Activated T-helper 1 cell treated with anti-CD3 and anti-CD28 coated beads, Interleukin-12 subunit alpha, Interleukin-12 subunit beta, Interleukin-2, Interleukin-4 antibody, amounts not matched to agents 30 ng/mL and 10 ng/mL and 1 ng/mL, durations not matched to agents 14 hours and 24 hours and 36 hours (primary cell): ENCODE measurements at places on chromosomes 11 and 22. TPM values are rescaled to one million over a fixed set of nuclear protein-coding genes. Genes with fewer than 3 reads are reported as not detected.
A peak's percentile ranks its signal among the peaks of the same experiment; 100 is the strongest.

POU2AF3 gene
- total RNA-seq = 0.21 and 0.39 TPM in 2 replicates

C11orf97 gene
- not detected in 2 replicates for total RNA-seq

PTPMT1 gene
- total RNA-seq = 57.5 and 60.6 TPM in 2 replicates

OR4A16 gene
- total RNA-seq = not detected in 2 replicates

AAMDC gene
- total RNA-seq = 1.5 and 2.4 TPM in 2 replicates

OR8A1 gene
- not detected in 2 replicates for total RNA-seq

PARVG gene
- total RNA-seq = 50.6 and 52.8 TPM in 2 replicates

PATE2 gene
- total RNA-seq = 0.29 and 0.34 TPM in 2 replicates

SLC22A12 gene
- not detected in 2 replicates for total RNA-seq

GRCh38 chr11:6925636-6926207 is 504 bp upstream of the ZNF215 start:
- peak overlapping the region; percentile 46 for H3K27ac ChIP-seq
- H3K4me3 ChIP-seq = peak overlapping the region; percentile 86
- DNase-seq = no peak
- peaks cover 23% of the 10 kb centered on the region for H3K4me1 ChIP-seq
- peaks cover 4% of the 10 kb centered on the region for H3K36me3 ChIP-seq

DNA sequence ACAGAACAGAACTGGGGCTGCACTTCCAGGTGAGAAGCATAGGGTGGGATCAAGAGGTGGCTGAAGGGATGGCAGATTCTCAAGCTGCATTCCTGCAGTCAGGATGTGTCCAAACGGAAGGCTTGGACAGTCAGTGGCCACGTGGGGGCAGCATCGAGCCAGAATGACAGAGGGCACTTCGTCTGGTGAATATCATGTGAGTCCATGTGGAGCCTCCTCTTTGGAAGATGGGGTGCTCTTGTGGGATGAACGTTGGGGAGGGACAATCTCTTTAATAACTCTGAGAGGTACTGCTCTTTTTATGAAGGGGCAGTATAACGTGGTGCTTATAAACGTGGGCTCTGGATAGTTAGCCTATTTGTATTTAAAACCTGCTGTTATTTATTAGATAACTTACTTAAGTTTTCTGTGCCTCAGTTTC is 154.9 kb upstream of the NAV2 start:
- no peak overlapping the region for H3K27ac ChIP-seq
- peak; percentile 30 for DNase-seq
- H3K36me3 ChIP-seq = no peaks in the 10 kb centered on the region
- H3K4me1 ChIP-seq = no peaks in the 10 kb centered on the region

DNA sequence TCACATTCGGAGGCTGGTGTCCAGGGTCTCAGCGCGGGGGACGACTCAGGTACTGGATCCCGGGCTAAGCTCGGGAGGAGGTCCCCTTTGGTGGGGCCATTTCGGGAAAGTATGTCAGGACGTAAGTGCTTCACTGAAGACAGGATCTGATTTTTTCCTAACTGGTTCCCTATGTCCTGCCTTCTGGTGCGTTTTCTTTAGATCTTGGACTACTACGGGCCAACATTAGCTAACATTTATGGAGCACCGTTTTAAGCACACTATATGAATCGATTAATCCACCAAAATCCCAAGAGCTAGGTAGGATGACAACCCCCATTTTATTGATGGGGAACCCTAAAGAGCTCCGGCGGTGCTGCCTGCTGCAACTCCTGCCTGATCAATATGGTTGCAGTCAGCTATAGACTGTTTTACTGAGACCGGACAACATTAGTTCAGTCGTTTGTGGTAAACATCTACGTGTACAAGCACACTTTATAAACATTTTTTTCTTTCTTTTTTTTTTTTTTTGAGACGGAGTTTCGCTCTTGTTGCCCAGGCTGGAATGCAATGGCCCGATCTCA is 17.0 kb upstream of the WDR74 start:
- no peak for DNase-seq
- peaks cover 5% of the 10 kb centered on the region for H3K27me3 ChIP-seq
- peak overlapping the region; percentile 98 for H3K27ac ChIP-seq
- H3K4me1 ChIP-seq = peaks cover 76% of the 10 kb centered on the region
- peaks cover 50% of the 10 kb centered on the region for H3K36me3 ChIP-seq

- no peak overlapping the region for H3K27ac ChIP-seq
- peak; percentile 61 for DNase-seq
- H3K4me1 ChIP-seq = peaks cover 5% of the 10 kb centered on the region
- no peak overlapping the region for H3K4me3 ChIP-seq
- H3K27me3 ChIP-seq = no peaks in the 10 kb centered on the region
Measured at GRCh38 chr22:22753526-22754267, 109.3 kb downstream of the GGTLC2 start.

GRCh38 chr11:69890476-69890875 is 71.3 kb upstream of the FGF3 start:
- no peaks in the 10 kb centered on the region for H3K4me1 ChIP-seq
- no peak overlapping the region for H3K27ac ChIP-seq
- H3K27me3 ChIP-seq = peaks cover 7% of the 10 kb centered on the region
- H3K36me3 ChIP-seq = no peaks in the 10 kb centered on the region

GRCh38 chr11:73308961-73309919 is 1.2 kb downstream of the ARHGEF17 start:
- H3K4me1 ChIP-seq = peaks cover 21% of the 10 kb centered on the region
- H3K27ac ChIP-seq = no peak overlapping the region
- peaks cover 35% of the 10 kb centered on the region for H3K27me3 ChIP-seq
- H3K36me3 ChIP-seq = no peaks in the 10 kb centered on the region

GRCh38 chr11:65167656-65168055 is 2.4 kb upstream of the SPDYC start:
- no peak for DNase-seq
- H3K27ac ChIP-seq = no peak overlapping the region
- H3K4me3 ChIP-seq = no peak overlapping the region
- H3K4me1 ChIP-seq = peaks cover 14% of the 10 kb centered on the region
- peaks cover 9% of the 10 kb centered on the region for H3K27me3 ChIP-seq

GRCh38 chr11:28043930-28044709 is 63.8 kb downstream of the KIF18A start:
- no peaks in the 10 kb centered on the region for H3K27me3 ChIP-seq
- DNase-seq = no peak
- no peaks in the 10 kb centered on the region for H3K4me1 ChIP-seq
- H3K36me3 ChIP-seq = peaks cover 2% of the 10 kb centered on the region

DNA sequence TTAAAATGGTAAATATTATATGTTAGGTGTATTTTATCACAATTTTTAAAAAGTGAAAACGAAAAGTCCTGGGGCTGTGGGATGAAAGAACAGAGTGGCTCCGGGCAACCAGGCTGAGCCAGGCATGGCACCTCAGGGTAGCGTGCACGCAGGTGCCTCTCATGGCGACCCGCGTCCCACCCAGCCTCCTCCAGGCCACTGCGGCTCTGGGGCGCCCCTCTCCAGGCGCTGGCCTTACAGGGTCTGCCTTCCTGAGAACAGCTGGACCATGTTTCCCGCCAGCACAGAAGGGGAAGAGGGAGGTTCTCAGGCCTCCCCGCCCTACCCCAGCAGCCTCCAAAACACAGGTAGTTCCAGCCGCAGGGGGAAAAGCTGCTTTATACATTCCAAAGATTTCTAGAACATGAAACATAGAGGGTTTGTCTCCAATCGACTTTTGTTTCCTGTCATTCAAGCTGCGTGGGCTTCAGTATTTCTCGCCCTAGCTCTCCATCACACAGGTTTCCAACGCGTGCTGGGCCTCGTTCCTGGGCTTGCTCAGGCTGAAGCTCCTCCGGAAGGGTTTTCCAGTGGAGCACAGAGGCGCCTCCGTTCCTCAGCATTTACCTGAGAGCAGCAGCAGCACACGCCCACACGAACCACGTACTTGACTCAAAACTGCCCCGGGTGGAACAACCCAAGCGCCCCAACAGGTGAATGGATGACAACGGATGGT is 10.5 kb downstream of the EHD1 start:
- H3K4me1 ChIP-seq = peaks cover 80% of the 10 kb centered on the region
- peaks cover 32% of the 10 kb centered on the region for H3K36me3 ChIP-seq
- no peaks in the 10 kb centered on the region for H3K27me3 ChIP-seq
- H3K27ac ChIP-seq = peak overlapping the region; percentile 41
- peak overlapping the region; percentile 60 for H3K4me3 ChIP-seq

DNA sequence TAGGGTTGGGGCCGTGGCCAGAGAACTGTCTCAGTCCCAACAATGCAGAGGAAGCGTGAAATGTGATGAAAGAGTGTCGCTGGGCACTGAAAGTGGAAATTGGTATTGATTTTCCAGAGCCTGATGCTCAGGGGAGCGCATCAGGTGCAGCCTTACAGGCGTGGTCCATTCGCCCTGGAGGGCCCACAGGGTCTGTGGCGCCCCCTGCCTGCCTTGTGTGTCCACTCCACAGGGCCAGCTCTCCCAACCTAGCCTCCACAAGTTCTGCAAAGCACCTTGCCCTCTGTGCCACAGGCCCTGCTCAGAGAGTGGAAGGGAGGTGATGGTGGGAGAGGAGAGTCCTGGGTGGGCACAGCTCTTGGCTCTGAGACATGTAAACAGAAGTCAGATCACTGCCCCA is 54.9 kb upstream of the LMO1 start:
- no peaks in the 10 kb centered on the region for H3K36me3 ChIP-seq
- H3K4me3 ChIP-seq = no peak overlapping the region
- H3K4me1 ChIP-seq = no peaks in the 10 kb centered on the region
- peaks cover 5% of the 10 kb centered on the region for H3K27me3 ChIP-seq

GRCh38 chr22:49657275-49657973 is 170.2 kb downstream of the BRD1 start:
- peaks cover 11% of the 10 kb centered on the region for H3K4me1 ChIP-seq
- peak; percentile 64 for DNase-seq
- peak overlapping the region; percentile 95 for H3K4me3 ChIP-seq
- peaks cover 15% of the 10 kb centered on the region for H3K36me3 ChIP-seq
- H3K27me3 ChIP-seq = no peaks in the 10 kb centered on the region

DNA sequence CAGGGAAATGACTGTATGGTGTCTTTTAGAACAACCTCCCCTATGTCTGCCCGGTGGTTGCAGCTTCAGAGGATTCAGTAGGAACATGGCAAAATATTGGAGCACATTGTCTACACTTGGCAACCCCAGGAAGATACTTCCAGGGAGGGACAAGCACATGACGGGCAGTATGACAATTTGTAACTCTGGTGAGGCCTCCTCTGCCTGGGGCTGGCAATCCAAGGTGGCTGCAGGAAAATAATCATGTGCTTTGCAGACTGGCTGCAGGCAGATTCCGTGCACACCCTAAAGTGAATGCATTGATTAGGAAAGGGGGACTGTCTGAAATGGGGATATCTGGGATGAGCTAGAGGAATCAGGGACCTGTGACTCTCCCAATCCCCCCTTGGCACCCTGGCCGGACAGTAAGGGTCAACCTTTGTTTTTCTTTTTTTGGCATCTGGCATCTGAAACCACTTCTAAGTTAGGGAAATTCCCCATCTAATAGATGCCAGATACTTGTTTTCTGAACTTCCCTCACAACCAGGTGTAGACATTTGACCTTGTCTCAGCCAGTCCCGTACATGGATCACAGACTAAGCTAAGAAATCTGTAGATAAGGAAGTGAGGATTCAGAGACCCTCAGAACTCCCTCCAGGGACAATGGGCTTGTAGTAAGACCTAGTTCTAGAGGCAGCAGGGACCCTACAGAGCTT is 10.5 kb upstream of the PHOX2A start:
- no peak overlapping the region for H3K4me3 ChIP-seq
- no peak for DNase-seq
- no peaks in the 10 kb centered on the region for H3K4me1 ChIP-seq
- H3K27ac ChIP-seq = no peak overlapping the region
- H3K27me3 ChIP-seq = peaks cover 24% of the 10 kb centered on the region
